Stimulated activated CD8-positive, alpha-beta memory T cell treated with anti-CD3 and anti-CD28 coated beads, Interleukin-7, amount 100 ng/mL, for 1 hour (primary cell): ENCODE measurements at places on chromosomes 11 and 22.

DNA sequence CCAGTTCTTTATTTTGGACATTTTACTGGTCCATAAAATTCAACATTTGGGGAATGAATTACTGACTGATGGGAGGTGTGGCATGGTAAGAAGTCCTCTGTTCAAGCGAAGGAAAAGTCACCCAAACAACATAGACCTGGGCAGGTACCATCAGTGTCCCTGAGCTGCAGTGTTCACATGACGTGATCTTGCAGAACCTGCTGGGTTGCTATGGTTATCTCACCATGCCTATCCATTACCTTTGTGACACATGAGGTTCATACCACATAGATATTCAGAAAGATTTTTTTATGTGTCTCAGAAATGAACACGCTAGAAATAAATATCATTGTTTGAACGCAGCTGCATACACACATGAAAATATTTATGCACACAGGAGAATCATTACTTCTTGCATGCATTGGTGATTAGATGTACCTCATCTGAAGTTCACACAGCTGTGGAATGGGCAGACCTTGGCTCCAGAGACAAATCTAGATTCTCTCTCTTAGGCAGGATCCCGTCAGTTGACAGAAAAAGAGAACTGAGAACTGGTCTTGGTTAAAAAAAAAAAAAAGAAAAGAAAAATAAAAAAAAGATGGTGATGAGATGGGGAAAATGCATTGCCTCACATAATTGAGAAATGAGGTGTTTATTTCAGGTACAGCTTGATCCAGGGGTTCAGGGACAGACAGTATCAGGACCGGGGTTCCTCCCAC is 21.4 kb upstream of the RCN1 start:
- DNase-seq, result no peak

GRCh38 chr11:68663482-68664010 is 20.8 kb upstream of the GAL start:
- no peak for DNase-seq

DNA sequence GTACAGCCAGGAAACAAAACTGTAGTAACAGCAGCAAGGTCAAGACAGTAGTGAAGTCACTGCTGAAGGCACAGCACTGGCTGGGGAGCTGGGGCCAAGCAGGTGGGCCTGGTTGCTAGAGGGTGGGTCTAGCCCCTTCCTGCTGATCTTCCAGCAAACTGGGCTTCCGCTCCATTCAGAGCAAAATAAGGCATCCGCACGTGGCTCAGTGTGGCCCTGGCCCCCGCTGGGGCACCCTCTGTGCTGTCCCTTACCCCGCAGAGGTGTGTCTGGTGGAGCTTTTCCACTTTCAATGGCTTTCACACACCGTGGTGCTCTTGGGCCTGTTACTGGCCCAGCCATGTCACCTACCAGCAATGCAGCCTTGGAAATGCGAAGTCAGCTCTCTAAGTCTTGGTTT is 162.4 kb upstream of the B3GAT1 start:
- DNase-seq, result no peak

DNA sequence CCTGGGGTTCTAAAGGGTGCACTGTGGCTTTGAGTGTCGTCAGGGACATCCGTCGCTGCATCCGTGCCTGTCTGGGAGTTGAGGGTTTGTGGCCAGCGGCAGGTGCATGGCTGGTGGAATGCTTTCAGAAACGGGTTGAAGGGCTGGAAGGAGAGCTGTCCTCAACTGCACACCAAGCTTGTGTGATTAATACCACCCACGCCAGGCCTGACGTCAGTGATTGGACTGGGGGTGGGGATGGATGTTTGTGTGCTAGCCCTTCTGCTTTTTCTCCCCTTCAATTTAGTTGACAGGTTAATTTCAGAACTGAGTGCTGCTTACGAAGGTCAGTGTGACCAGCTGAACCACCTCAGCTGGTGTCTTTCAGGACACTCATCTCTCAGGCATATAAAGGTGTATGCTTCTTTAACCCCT is 3.2 kb upstream of the GAB2 start:
- no peak for DNase-seq

- DNase-seq, result no peak
Observed at GRCh38 chr22:37546437-37547250, 13.6 kb upstream of the CDC42EP1 start.

GRCh38 chr11:83676056-83676601 is 390.0 kb upstream of the CCDC90B start:
- no peak for DNase-seq

GRCh38 chr11:77155082-77155475 is 27.0 kb downstream of the MYO7A start:
- no peak for DNase-seq

- DNase-seq, result no peak
Observed at GRCh38 chr22:23058063-23058462, 12.3 kb upstream of the GNAZ start.

GRCh38 chr11:120340529-120340928 is 4.3 kb downstream of the ARHGEF12 start:
- DNase-seq, result no peak

DNA sequence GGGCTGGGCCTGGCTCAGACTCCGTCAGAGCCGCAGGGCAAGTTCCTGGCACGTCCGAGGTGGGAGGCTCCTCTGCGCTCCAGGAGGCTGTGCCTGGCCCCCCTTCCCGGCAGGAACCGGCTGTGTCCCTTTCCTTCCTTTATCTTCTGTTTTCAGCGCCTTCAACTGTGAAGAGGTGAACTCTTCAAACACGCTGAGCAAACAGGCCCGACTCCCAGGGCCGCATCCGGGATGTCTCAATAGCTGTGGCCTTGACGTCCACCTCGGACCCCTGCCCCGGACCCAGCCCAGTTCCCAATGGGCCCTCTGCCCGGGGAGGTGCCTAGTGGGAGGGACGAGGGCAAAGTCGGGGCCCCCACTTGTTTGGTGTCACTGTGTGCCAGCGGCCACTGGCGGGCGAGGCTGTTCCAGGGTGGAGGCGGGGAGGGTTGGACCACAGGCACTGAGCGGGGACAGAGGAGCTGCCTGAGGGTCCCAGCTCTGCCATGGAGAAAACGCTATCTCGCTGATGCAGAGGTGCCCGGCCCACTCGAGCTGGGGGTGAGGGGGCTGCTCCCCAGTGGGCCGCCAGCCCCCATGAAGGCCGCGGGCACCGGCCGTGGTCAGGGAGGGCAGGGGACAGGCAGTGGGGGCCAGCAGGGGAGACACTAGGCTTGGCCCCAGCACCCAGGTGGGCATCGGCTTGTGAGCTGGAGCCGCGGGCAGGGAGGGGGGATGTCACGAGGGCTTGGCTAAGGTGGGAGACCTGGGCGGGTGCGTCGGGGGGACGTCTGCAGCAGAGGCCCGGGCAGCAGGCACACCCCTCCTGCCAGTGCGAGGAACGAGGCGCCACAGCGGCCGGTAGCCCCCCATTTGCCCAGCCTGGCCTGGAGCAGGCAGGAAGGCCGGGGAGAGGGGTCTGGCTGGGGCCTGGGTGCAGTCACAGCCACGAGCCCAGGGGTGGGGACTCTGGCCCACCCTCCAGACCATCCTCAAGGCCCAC is 2.7 kb upstream of the MUC5B start:
- no peak for DNase-seq

DNA sequence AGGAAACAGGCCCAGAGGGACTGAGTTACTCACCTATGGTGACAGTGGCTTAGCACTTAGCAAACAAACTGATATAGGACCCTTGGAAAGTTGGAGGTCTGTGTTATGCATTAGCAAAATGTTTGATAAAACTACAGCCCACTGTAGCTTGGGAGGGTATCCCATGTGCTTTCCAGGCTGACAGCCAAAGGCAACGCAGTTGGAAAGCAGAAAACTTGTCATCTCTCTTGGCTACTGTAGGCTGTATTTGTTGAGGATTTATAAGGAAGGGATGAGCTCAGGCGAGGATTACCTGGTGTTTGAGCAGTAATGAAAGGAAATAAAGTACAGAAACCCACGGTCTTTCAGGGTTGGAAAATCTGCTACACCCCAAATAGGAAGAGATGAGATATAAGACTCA is 23.8 kb downstream of the SDHAF2 start:
- no peak for DNase-seq

GRCh38 chr11:64717268-64717578 is 5.8 kb downstream of the NRXN2 start:
- DNase-seq, result no peak

- no peak for DNase-seq
Observed at GRCh38 chr11:109486129-109486528, 64.1 kb downstream of the C11orf87 start.

DNA sequence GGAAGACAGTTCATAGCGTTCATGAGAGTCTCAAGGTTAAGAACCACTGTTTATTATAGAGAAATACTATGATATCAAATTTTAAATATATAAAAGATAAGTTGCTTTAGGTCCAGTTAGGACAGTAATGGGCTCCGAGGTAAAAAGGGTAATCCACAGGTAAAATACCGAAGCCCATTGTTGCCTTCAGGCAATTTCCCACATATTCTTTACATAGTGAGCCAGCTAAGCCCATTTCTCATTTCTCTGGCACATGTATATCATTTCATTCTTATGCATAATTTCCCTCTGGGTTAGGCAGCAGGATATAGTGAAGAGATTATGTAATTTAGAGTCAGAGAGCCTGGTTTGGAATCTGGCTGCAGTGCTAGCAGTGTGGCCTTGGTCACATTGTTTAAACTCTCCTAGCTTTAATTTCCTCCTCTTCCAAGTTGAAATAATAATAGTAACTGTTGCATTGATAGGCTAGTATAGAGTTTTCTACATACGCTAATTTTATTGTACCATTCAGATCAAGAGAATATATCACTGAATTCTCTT is 7.6 kb upstream of the POU2AF1 start:
- no peak for DNase-seq

DNA sequence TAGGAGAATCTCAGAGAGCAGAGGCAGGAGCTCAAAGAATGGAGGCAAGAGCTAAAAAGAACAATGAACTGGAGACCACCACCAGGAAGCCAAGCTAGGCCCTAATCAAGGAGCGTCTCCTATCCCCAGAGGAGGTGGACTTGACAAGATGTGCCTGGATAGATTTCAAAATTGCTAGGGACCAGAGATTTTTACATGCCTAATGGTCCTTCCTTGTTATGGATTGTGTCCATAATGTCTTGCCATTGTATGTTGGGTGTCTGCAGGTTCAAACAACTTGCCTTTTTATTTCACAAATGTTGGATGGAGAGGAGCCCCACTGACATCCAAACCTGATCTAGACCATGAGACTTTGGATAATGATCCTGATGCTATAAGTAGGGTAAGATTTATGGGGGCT is 88.2 kb upstream of the TP53I11 start:
- no peak for DNase-seq

GRCh38 chr11:27795955-27796861 is 96.0 kb upstream of the BDNF start:
- DNase-seq, result no peak

DNA sequence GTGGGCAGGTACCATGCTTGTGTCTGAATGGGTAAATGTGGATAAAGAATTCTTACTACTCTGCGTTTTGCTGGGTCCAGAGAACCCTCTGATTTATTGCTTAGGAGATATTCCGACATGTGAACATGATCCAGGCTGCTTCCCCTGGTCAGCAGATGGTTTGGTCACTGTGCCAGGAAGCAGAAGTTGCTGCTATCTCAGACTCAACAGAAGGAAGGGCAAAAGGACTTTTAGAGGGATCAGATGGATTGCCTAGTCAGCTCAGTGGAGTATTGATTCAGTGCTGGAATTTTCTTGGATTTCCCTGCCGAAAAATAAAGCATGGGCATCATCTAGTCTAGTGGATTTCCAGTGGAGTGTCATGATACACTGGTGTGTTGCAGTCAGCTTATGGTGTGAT is 440.1 kb downstream of the NTM start:
- no peak for DNase-seq

GRCh38 chr11:127247261-127247851 is 246.8 kb upstream of the KIRREL3 start:
- DNase-seq, result no peak

DNA sequence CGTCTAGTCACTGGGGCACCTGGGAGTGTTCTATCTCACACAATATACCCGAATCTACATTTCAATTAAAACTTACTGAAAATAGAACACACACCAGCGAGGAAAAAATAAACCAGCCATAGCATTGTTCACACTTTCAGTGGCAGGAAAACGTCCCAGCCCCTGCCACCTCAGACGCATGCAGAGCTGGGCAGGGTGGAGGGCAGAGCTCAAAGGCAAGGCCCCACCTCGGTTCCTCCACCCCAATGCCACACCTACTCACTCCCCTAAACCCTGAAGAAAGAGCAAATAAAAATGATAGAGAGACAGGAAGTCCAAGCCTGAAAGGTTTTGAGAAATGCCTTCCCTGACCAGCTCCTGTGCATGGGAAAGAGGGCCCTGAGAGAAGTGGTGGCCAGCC is 14.8 kb downstream of the B3GNT6 start:
- no peak for DNase-seq

GRCh38 chr11:76579056-76579751 is 91.3 kb downstream of the LRRC32 start:
- no peak for DNase-seq

GRCh38 chr11:1862588-1863351 is 9.9 kb downstream of the LSP1 start:
- no peak for DNase-seq

DNA sequence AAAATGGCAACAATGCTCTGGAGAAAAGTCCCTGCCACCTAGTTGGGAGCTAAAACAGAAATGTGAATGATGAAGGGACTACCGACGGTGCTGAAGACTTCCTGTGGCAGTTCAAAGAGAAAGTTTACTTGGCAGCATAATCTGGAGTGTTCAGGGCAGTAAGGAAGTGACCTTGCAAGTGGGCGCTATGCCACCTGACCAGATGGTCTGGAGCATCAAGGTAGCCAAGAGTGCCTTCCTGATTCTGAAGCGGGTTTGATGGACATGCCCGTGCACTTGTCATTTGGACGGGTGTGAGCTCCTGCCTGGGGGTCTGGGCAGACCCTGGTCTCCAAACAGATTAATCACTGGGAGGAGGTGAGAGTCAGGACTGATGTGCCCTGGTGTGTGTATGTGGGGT is 1.8 kb upstream of the SNX19 start:
- DNase-seq, result no peak

- DNase-seq, result no peak
Observed at GRCh38 chr11:68691402-68691784, 7.0 kb downstream of the GAL start.

GRCh38 chr11:15945726-15946125 is 410.6 kb downstream of the SOX6 start:
- DNase-seq, result no peak

- no peak for DNase-seq
Observed at GRCh38 chr11:2107521-2107920, 31.7 kb downstream of the IGF2 start.

DNA sequence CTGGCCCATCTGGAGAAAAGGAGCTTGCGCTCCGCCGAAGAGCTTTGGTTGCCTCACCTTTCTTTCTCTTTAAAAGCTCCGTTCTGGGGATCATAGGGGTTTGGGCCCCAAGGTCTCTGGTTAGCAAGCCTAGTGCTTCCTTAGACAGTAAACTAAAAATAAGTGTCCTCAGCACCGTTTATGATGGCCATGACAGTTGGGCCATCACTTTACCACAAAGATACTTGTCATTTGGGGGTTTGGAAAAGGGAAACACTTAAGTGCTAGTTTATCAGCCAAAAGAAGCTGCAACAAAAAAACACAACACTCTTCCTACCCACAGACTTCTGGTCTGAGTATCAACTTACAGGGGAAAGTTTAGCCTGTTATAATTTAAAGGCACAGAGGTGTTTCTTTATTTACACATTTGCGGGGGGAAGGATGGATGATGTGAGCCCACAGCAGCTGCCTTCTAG is 88.4 kb upstream of the CD44 start:
- no peak for DNase-seq
